Activated CD8-positive, alpha-beta T cell treated with anti-CD3 and anti-CD28 coated beads, Interleukin-2, amount 10 ng/mL, durations not matched to agents 7 days and 5 days (primary cell): ENCODE measurements at places on chromosomes 16 and 17.

DNA sequence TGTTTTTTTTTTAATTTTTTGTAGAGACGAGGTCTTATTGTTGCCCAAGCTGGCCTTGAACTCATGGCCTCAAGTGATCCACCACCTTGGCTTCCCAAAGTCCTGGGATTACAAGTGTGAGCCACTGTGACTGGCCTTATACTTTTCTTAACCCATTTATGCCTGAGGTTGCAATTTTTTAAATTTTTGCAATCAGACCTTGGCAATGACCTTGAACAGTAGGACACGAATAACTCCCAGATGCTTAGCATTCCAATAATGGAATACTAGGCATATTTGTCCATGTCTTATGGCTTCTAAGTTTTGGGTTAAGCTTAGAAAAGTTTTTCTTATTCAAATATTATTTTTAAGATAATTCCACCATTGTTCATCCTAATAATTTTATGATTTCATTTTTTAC is 28.3 kb upstream of the TMEM97 start:
- no peak for DNase-seq

DNA sequence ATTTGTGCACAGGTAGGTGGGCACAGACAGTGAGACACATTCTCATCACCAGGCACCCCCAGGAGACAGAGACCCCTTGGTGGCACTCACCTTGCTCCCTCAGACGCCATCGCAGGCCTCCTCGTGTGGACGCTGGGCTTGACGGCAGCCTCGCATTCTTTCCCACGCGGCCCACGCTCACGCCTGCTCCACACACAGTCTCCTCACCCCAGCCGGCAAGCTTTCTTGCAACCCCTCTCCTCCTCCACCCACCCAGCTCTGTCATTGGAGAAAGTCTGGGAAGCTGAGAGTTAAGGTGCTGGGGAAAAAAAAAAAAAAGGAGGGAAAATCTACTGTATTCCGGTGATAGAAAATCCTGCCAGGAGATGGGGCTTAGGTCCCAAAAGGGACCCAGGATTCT is 14.8 kb downstream of the SGCA start:
- DNase-seq: no peak

DNA sequence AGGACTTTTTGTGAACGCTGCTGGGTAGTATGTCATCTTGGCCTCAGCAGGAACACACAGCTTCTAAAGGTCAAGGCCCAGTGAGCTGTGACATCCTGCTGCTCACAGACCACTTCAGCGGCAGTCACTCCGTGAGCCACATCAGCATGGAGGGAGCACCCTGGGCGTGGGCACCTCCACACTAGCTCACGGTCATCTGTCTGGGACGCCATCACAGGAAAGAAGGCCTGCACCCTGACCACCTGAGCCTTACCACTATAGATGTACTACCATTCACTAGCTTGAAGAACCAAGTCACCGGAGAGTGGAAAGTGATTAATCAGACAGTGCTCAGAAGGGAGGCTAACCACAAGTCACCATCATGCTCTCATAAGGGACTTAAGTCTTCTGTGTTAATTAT is 3.3 kb downstream of the AXIN1 start:
- DNase-seq: no peak

DNA sequence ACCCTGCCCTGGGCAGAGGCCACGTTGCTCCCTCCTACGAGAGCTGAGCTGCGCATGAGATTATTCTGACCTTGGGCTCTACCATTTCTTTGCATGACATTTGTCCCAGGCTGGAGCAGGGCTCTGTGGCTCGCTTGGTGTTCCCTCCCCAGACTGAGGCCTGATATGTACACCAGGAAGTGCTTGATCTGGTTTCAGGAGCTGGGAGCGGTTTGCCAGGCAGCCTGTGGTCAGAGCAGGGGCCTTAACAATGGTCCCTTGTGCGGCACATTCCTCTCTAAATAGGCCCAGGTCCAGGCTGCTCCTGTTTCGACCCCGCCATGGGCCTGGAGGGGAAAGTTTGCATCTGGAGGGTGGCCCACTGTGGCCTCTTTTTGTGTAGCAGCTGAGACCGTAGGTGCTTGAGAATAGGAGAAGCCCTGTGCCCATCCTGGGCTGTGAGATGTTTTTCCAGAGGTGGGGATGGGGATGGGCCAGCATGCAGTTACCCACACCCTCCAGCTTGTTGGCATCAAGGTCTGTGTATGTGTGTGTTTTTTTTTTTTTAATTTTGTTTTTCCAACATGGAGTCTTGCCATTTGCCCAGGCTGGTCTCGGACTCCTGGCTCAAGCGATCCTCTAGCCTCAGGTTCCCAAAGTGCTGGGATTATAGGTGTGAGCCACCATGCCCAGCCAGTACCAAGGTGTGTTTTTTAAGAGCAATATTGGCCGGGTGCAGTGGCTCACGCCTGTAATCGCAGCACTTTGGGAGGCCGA is 253.9 kb downstream of the SEC14L1 start:
- no peak for DNase-seq

DNA sequence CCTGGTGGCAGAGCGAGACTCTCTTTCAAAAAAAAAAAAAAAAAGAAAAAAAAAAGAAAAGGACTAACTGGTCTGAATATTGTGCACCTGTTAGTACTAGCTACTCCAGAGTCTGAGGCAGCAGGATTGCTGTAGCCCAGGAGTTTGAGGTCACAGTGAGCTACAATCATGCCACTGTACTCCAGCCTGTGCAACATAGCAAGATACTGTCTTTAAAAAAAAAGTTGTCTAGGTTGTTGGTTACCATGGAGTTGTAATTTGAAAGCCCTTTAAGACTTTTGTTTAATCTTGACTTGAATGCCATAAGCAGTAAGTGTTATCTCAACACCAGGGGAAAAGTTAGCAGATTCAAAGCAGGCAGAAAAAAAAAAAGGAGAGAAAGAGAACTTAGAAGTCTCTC is 10.9 kb upstream of the C16orf54 start:
- no peak for DNase-seq

- DNase-seq: no peak
Measured at GRCh38 chr16:10641953-10642949, 52.5 kb downstream of the TEKT5 start.
